Activated naive CD4-positive, alpha-beta T cell treated with anti-CD3 and anti-CD28 coated beads for 36 hours (primary cell): ENCODE measurements at places on chromosomes 5 and 9. TPM values are rescaled to one million over a fixed set of nuclear protein-coding genes. Genes with fewer than 3 reads are reported as not detected.
A peak's percentile ranks its signal among the peaks of the same experiment; 100 is the strongest.

DNA sequence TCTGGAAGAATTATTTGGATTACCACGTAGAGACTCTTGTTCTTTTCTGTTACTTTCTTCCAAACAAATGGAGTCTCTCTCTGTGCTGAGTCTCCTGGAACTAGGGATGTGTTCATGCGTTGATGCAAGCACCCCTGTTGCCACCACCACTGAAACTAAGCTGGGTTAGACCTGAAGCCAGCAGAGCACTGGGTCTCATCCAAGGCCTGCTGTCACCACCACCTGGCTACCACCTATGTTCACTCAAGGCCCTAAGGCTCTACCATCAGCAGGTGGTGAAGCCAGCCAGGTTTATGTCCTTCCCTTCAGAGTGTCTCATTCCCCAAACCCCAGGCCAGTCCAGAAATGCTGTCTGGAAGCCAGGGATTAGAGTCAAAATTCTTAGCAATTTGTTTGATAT, 13.3 kb downstream of the RIC1 start:
- no peak for DNase-seq

DNA sequence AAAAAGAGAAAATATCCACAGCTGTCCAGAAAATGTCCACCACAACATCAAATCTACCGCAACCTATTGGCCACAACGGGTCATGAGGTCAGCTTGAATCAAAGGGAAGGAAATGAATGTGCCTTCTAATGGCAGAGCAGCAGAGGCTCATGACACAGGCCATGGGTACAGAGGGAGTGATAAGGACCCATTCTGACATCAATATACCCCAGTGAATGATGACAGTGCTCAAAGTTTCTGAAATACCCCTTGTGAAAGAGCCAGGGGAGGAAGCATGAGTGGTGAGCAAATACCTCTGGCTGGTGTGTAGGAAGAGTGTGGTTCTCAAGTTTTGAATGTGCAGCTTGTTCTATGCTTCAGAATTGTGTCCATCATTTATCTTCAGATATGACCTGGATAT, 348.2 kb downstream of the IRX1 start:
- DNase-seq, result no peak

DNA sequence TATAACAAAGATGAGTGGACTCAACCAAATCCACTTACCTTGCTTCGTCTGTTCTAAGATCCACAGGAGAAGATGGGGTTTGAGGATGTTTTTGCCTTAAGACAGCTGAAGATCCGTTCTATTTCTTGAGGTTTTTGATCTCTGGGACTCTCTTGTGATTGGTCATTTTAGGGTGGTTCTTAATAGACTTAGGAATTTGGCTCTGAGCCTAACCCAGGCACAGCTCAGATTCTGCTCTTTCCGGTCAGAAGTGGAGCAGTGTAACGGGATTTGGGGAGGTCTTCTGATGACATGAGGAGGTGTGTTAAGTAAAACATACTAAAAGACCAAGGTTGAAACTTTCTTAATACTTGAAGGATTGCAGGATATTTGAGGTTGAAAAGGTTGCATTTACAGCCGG, 166.9 kb downstream of the DMRT2 start:
- no peak for DNase-seq

DNA sequence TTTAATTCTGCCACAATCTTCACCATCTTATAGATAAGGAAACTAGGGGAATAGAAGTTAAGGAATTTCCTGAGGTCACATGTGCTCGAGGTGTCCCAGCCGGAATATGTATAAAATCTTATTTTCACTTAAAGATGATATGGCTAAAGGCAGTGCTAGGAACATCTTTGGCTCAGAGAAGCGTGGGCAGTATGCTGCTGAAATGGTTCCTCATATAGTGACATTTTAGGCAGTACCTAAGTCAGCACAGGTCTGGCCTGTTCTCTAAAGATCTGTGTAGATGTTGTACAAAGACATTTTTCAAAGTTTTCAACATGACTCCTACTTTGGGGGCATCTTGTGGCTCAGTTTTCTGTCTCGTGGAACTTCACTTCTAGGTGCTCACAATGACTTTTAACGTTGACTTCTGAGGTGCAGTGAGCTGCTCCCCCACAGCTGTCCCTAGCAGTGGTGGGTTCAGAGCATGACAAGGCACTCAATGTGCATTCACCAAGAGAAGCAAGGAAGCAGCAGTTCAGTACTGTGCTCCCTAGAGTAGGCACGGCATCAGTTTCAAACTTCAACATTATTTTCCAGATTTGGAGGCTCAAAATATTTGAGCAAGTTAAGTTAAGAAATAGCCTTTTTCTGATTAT, 40.3 kb downstream of the TNFAIP8 start:
- DNase-seq, result peak; percentile 37

Gene PCA3
- not detected for total RNA-seq
